ENCODE measurements at places on chromosomes 6 and 20. TPM values are rescaled to one million over a fixed set of nuclear protein-coding genes. Genes with fewer than 3 reads are reported as not detected.

- no peak for DNase-seq
These were observed 401 bp upstream of the TNFRSF21 start for GRCh38 chr6:47310131-47310480.

DNA sequence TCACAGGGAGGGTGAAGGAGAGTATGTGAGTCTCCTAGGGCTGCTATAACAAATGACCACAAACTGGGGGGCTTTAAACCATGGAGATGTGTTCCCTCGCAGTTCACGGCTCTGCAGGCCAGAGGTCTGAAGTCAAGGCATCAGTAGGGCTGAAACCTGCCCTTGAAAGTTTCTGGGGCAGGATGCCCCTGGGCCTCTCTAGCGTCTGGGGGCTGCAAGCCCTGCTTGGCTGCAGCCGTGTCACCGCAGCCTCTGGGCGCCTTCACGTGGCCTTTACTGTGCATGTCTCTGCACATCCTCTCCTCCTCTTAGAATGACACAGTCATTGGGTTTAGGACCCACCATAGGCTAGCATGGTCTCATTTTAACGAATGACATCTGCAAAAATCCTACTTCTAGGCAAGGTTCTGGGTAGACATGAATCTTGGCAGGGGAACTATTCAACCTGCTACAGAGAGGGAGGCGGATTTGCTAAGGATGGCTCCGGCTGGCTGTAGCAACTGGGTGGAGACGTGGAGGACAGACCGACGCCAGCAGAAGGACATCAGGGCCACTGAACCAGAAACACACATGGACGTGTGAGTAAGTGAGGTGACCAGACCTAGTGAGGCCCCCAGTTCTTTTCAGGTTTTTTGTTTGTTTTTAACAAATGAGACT, 58.6 kb downstream of the PHACTR3 start:
- no peak for DNase-seq

The SSTR4 gene
- total RNA-seq, result not detected

The VWA7 gene
- total RNA-seq, result 0.28 TPM

The RIMS4 gene
- not detected for total RNA-seq

The HFE gene
- 0.67 TPM for total RNA-seq

The TDRD6 gene
- total RNA-seq, result 0.10 TPM
